ENCODE measurements at places on chromosomes 7 and 10.
A peak's percentile ranks its signal among the peaks of the same experiment; 100 is the strongest.

- no peak for DNase-seq
Observed at GRCh38 chr10:120641695-120642094, 184.7 kb downstream of the PLPP4 start.

DNA sequence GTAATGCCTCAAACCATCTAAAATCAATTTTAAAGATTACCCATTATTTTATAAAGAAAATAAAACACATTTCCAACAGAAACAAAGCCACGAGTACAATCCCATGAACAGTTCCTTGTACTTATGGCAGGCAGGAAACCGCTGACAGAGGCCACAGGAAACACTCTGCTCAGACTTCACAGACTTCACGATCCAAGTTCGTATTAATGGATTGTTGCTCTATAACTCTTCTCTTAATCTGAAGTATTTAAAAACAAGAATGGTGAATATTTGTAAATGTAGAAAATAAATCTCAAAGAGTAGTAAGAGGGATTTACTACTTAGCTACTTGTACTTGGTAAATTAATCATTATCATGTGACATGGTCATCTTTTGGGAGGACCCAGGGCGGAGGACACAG lies 78.3 kb downstream of the SNX10 start:
- DNase-seq = peak; percentile 7

DNA sequence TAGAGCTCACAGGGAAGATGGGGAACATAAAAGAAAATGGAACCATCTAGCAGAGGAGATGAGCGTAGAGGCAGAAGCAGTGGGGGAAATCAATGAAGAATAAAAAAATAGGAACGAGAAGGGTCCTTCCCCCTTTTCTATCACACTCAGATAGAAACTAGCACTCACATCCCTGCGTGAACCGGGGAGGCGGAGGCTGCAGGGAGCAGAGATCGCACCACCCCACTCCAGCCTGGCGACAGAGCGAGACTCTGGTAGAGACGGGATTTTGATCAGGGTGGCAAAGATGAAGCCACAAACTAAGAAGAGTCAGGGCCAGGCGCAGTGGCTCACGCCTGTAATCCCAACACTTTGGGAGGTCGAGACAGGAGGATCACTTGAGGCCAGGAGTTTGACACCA lies 64.7 kb upstream of the ECHDC3 start:
- no peak for DNase-seq

DNA sequence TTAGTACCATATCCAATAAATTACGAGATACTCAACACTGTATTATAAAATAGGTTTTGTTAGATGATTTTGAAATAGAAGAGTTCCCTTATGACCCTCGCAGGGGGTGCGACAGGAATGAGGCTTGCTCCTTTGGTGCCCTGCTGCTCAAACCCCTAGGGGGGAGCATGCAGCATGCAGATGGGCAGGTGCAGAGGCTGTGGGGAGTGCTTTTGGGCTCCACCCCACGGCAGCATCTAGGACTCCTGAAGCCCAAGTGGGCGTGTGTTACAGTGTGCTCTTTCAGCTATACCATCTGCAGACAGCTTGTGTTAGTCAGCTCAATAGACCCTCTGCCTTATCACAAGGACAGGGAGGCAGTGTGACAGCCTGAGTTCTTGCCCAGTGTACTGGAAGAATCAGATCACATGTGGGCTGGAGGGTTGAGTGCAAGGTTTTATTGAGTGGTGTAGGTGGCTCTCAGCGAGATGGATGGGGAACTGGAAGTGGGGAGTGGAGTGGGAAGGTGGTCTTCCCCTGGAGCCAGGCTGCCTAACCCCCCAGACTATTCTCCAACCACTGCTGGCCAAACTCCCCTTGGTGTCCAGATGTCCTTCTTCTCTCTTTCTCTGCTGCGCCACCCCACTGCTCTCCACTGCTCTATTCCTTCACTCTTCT lies 3.1 kb upstream of the MRC1 start:
- no peak for DNase-seq

GRCh38 chr7:66421830-66422475 lies 206.7 kb upstream of the KCTD7 start:
- DNase-seq = no peak

Data from myocyte (in vitro differentiated cells).